Ascending aorta (tissue), 2 donors: ENCODE measurements at places on chromosomes 6 and 20.

- DNase-seq = no peak
These were observed 750 bp upstream of the PAK5 start for GRCh38 chr20:9839626-9840025.

GRCh38 chr6:106426250-106426970, 65.9 kb downstream of the CRYBG1 start:
- no peak for DNase-seq

- DNase-seq = no peak
These were observed 236.9 kb upstream of the PMEPA1 start for GRCh38 chr20:57946559-57947315.

GRCh38 chr20:37821696-37822095, 81.2 kb upstream of the VSTM2L start:
- no peak for DNase-seq

DNA sequence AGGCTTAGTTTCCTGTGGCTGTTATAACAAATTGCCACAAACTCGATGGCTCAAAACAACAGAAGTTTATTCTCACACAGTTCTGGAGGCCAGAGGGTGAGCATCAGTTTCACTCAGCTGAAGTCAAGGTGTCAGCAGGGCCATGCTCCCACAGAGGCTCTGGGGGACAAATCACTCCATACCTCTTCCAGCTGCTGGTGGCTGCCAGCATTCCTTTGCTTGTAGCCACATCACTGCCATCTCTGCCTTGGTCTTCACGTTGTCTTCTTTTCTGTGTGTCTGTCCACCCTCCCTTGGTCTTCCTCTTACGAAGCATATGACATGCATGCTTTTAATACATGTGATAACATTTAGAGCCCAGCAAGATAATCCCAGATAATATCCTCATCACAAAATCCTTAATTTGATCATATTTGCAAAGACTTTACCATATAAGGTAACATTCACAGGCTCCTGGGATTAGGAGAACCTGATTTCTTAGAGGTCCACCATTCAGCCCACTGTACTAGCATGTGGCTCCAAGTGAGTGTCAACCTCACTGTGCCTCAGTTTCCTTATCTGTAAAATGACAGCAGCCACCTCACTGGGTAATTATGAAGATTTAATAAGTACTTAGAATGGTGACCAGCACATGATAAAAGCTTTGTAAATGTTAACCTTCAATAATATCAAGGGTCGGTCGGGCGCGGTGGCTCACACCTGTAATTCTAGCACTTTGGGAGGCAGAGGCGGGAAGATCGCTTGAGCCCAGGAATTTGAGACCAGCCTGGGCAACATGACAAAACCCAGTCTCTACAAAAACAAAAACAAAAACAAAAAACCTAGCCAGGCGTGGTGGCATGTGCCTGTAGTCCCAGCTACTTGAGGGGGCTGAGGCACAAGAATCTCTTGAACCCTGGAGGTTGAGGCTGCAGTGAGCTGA, 14.7 kb upstream of the PTGIS start:
- no peak for DNase-seq
